Activated T-helper 2 cell treated with anti-CD3 and anti-CD28 coated beads, Interferon-gamma antibody, Interleukin-2, Interleukin-4, amounts not matched to agents 10 μg/mL and 5 μg/mL and 100 μg/mL, durations not matched to agents 14 hours and 24 hours and 36 hours (primary cell): ENCODE measurements at places on chromosomes 7 and 10. TPM values are rescaled to one million over a fixed set of nuclear protein-coding genes. Genes with fewer than 3 reads are reported as not detected.

Gene SLC26A5
- 0.07 TPM in 1 of 2 replicates, not detected in the other for total RNA-seq

Gene ELAPOR2
- 2.4 and 2.7 TPM in 2 replicates for total RNA-seq

Gene FFAR4
- not detected in 2 replicates for total RNA-seq

Gene ARHGAP22
- total RNA-seq, result 0.18 and 0.43 TPM in 2 replicates

Gene FKBP6
- total RNA-seq, result not detected in 2 replicates

Gene NET1
- 41.3 and 43.3 TPM in 2 replicates for total RNA-seq

Gene STX1A
- total RNA-seq, result 17.2 and 17.6 TPM in 2 replicates

Gene VIM
- total RNA-seq, result 337 and 342 TPM in 2 replicates

Gene TET1
- total RNA-seq, result 1.5 and 1.6 TPM in 2 replicates

Gene GCK
- total RNA-seq, result 1.8 and 2.3 TPM in 2 replicates

Gene ADRA2A
- total RNA-seq, result not detected in 2 replicates

Gene CYP3A7
- not detected in 2 replicates for total RNA-seq

Gene HOXA10
- total RNA-seq, result not detected in 2 replicates

GRCh38 chr7:149450821-149451220 lies 10.0 kb downstream of the ZNF777 start:
- no peak for DNase-seq

DNA sequence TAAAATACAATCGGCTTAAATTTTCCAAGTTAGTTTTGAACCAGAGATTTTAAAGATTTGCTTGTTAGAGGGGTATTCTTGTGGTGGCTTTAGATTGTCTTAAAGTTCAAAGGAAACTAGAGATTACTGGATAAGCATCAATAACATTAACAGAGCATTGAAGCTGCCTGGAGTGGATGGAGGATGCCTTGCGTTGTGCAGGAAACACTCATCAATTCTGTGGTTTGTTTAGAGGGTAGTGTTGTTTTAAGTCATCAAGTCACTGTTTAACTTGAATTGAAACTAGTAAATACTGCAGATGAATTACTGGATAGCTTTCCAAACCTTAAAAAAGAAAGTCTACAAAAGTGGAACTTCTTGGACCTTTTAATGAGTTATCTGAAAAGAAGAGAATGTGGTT lies 218.6 kb downstream of the CELF2 start:
- DNase-seq, result peak; percentile 47

- DNase-seq, result no peak
Measured at GRCh38 chr7:106073701-106074100, 38.4 kb downstream of the SYPL1 start.

- DNase-seq, result no peak
Measured at GRCh38 chr7:148155000-148155399, 435.6 kb upstream of the C7orf33 start.

GRCh38 chr10:56745490-56745889 lies 384.4 kb upstream of the ZWINT start:
- DNase-seq, result no peak

DNA sequence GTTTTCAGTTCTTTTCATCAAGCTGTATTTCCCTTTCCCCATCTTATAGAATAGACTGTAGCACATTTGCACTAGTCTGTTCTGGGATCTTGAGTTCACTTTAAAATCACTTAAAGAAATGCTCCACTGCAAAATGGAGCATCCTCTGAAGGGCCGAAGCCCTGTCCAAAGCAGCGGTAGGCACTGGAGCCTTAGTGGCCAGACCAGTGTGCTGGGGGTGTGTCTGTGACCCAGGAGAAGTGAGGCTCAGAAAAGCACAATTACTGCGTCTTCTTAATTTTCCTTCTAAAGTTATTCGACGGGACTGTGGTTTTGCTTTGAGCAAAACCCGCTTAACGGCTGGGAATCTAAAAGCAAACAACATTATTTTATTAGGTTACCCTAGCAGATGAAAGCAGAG lies 205.7 kb downstream of the SLC25A13 start:
- no peak for DNase-seq

- peak; percentile 87 for DNase-seq
Measured at GRCh38 chr10:95656291-95657164, at the start of gene ALDH18A1. TSS of gene ALDH18A1 (minus strand) at chr10:95656711. CDS start at chr10:95653377, 3,334 bp downstream.

DNA sequence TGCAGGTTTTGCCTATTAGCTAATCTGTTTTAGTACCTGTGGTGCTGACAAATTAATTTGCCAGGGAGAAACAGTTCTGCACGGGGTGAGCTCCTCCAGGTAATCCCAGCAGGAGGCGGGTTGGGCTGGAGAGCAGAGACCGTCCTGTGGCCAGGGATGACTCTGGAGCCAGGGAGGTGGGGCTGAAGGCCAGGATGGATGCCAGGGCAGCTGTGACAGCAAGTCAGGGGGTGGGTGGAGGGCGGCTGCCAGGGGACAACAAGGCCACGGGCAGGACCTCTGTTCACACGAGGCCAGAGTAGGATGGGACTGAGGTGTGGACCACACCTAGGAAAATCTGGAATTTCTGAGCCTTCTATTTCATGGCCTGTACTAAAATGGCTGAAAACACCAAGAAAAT lies 48.9 kb downstream of the C10orf143 start:
- no peak for DNase-seq

DNA sequence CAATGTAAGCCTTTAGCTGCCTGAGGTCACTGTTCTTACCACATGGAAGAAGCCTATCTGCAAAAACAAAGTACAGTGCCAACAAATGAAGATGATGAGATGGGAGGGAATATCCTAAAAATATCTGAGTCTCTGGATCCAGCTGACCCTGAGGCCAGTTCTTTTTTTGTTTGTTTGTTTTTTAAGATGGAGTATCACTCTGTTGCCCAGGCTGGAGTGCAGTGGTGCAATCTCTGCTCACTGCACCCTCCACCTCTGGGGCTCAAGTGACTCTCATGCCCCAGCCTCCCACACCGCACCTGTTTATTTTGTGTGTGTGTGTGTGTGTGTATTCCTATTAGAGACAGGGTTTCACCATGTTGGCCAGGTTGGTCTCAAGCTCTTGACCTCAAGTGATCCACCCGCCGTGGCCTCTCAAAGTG lies 44.9 kb downstream of the HYCC1 start:
- DNase-seq, result no peak

- no peak for DNase-seq
Measured at GRCh38 chr7:25012254-25012653, 32.3 kb upstream of the OSBPL3 start.

DNA sequence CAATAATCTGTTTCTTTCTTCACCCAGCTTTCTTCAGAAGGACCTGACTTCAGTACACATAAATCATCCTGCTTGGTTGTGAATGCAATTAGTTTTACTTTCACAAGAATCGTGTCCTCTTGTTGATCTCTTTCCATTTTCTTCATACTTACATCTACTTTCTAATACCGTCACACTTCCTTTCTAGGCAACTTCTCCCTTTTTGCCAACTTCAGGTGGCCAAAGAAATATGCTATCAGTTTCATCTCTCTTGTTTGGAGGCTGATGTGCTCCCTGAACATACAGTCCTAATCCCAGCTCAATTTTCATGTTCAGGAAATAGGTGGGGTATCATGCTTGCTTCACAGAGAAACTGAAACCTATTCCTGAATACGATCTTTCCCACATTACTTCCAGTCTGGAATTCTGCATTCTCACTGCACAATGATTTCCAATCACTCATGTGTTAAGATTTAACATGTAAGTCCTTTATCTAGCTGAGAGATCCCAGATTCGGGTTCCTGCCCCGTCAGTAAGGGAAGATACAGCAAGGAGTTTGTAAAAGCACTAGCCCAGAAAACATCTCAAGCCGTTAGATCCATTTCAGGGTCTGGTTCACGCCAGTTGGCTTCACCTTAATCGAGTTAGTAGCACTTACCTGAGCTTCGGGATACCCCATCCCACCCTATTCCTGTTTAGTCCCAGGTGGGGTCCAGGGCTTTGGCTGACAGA lies 994 bp downstream of the SLC25A28 start:
- no peak for DNase-seq

GRCh38 chr7:116329686-116330503 lies 119.6 kb downstream of the TES start:
- no peak for DNase-seq

DNA sequence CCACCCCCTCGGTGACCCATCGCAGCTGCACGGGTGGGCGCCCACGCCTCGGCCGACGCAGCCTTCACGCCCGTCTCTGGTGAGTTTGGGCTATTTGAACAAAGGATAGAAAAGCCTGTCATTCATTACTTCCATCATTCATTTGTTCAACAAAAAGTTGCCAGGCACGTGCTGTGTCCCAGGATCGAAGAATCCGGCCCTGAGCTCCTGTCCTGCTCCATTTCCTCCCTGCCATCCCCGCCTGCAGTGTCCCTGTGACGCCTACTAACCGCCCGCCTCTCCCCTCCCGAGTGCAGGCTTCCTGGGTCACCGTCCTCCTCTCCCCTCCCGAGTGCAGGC lies 340.1 kb downstream of the WDR37 start:
- DNase-seq, result no peak

- no peak for DNase-seq
Measured at GRCh38 chr7:95999481-95999880, 227.1 kb downstream of the DYNC1I1 start.

- no peak for DNase-seq
Measured at GRCh38 chr10:116796469-116796868, 52.8 kb upstream of the ENO4 start.

- DNase-seq, result no peak
Measured at GRCh38 chr10:111707076-111707475, 476.5 kb downstream of the GPAM start.

DNA sequence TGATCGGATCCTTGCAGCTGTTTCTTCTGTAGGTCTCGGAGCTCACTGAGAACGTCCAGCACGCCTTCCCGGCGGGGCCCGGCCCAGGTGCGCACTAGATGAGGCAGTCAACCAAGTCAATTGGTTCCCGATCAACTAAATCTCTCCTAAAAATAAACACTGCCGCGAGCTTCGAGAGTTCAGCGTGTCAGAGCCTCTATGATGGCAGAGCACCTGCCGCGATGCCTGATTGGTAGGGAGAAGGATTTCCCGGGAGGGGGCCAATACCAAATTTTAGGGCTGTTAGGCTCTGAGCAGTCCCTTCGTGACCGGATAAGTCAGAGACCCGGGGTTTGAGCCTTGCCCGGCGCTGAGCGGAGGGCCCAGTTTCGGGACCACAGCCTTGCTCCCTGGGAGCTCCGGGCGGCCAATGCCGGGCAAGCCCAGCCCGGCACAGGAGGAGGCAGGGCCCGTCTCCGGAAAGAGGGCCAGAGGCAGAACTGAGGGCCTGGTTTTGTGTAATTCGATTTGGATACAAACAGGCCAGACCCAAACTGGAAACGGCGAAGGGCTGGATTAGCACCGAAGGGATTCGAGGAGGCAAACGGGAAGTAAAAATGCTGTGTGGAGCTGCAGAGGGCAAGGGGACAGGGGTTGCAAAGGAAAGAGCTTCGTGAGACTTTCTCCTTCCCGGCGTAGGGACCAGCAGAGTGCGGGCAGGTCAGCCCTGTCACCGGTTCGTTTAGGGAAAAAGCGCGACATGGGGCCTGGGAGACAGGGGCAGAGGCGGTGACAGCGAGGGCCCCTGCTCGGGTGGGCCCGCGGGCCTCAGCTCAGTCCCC lies 569 bp downstream of the SLC26A5 start:
- DNase-seq, result no peak

GRCh38 chr10:117168729-117169128 lies 28.6 kb upstream of the KCNK18 start:
- DNase-seq, result no peak

GRCh38 chr7:38105874-38106483 lies 72.1 kb upstream of the STARD3NL start:
- no peak for DNase-seq

- no peak for DNase-seq
Measured at GRCh38 chr7:95052566-95053094, 145.2 kb downstream of the PPP1R9A start.

DNA sequence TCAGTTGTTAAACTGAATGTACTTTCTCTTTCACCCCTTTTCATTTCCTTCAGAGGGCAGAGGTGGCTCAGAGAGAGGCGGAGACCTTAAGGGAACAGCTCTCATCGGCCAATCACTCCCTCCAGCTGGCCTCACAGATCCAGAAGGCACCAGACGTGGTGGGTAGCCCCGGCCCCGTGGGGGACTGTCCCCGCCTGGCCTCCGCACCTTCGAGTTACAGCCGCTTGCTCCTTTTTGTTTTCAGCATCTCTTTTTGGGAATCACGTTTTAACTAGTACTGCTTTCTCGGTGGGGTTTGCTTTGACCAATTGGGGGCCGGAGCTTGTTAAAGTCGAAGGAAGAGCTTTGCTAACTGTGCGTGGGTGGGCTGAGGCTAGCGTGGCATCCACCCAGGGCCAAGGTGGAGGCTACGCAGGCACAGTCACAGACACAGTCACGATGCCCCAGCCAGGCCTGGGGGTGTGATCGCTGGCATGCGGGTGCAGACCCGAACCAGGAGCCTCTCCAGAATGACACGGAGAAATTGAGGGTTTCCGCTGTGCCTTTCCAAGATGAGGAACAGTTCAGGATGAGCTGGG lies 116.2 kb upstream of the SH2B2 start:
- no peak for DNase-seq

- DNase-seq, result no peak
Measured at GRCh38 chr7:1695800-1696454, 25.9 kb downstream of the ELFN1 start.

- no peak for DNase-seq
Measured at GRCh38 chr7:26183545-26184280, 16.8 kb downstream of the HNRNPA2B1 start.

DNA sequence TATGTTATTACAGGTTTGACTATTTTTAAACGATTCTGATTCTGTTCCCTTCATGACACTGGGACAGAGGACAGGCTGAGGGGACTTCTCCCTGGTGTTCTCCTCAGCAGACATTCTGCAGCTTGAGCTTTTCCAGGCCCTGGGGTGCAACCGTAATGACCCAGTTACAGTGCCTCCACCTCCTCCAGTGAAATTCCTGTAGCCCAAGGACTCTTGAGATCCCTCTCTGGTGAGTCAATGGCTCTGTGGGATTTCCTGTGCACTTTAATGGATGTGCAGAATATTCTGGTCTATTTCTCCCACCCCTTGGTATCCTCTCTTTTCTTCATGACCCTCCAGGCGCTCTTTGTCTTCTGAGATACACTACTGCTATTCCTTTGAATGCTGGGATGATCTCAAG lies 319.3 kb downstream of the INHBA start:
- DNase-seq, result no peak

GRCh38 chr10:103765168-103765567 lies 90.2 kb downstream of the SH3PXD2A start:
- no peak for DNase-seq

DNA sequence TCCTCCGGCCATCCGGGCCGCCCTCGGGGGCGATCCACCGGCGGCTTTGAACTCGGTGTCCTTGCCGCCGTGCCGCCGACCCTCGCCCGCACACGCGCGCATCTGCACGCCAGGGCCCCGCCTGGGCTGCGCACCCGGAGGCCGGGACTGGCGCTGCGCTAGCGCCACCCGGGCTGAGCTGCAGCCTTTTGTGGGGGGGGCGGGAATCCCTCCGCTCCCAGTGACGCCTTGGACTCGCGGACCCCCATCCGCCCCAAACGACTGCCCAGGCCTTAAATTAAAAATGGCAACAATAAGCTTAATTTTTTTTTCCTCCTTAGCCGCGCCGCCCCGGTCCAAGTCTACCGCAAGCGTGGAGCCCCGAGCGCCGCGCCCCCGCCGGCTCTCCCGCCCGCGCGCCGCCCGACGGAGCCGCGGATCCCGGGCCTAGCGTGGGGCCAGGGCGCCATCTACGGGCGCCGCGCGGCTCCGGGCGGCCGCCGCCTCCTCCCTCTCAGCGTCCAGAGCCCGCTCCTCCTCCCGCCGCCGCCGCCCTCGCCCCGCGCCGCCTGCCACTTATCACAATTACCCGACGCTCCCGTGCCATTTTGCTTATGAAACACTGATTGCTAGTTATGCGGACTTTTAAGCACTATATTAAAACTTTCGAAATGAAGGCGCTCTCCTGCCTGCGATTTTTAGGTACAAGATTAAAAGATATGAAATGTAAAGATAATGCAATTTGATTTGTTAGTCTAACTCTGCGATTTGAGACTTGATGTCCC lies 7.5 kb upstream of the EBF3 start:
- no peak for DNase-seq

GRCh38 chr7:668139-668931 lies 58.2 kb upstream of the DNAAF5 start:
- no peak for DNase-seq
